ENCODE measurements at places on chromosomes 16 and 17.

DNA sequence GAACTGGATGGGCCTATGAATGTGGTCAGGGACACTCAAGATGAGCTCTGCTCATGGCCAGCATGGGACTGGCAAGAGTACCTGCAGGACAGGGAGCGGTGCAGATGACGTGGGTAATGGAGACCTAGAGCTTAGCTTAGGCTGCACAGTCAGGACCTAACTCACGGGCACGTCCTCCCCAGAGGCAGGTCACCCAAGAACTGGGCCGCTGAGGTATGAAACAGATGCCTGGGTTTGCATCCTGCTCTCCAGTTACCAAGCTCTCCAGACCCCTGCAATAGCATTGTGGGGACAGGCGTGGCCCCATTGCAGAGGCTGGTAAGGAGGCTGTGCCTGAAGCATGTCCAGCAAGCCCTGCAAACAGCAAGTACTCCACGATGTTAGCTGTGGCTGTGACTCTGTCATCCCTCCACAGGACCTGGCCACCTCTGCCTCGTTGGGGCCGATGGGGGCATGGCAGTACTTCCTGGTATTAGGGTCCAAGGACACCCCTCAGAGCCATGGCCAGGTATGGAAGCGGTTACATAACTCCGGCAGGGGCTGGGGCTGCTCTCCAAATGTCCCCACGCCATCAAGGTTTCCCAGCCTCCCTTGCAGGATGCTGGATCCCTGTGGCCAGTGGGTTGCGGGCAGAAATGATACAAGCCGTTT, 37.5 kb upstream of the RBFOX3 start:
- DNase-seq, result no peak

DNA sequence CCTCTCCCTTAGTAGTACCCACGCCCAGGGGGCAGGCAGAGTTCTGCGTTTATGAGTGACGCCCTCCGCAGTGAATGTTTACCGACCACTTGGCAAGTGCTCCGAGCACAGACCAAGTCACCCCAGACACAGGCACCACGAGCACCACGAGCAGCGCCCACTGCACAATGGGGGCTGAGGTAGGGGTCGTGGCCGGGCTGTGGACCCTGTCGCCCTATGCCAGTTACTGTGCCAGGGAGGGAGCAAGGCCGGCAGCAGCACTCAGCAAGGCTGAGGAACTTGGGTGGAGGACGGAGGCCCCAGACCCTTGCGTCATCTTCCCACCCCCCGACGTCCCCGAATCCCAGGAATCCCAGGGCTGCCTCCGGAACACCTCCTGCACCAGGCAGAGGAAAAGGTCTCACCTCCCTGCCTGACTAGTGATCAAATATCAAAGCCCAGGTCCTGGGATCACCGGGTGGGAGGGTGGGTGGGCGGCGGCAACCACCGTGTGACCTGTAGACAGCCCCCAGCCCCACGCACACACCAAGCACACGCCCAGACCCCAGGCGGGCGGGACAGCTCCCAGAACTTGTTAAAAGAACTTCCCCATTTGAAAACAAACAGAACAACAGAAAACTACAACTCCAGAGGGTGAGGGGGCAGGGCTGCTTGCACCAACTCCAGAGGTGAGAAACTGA, 5.4 kb downstream of the VASN start:
- DNase-seq, result no peak

DNA sequence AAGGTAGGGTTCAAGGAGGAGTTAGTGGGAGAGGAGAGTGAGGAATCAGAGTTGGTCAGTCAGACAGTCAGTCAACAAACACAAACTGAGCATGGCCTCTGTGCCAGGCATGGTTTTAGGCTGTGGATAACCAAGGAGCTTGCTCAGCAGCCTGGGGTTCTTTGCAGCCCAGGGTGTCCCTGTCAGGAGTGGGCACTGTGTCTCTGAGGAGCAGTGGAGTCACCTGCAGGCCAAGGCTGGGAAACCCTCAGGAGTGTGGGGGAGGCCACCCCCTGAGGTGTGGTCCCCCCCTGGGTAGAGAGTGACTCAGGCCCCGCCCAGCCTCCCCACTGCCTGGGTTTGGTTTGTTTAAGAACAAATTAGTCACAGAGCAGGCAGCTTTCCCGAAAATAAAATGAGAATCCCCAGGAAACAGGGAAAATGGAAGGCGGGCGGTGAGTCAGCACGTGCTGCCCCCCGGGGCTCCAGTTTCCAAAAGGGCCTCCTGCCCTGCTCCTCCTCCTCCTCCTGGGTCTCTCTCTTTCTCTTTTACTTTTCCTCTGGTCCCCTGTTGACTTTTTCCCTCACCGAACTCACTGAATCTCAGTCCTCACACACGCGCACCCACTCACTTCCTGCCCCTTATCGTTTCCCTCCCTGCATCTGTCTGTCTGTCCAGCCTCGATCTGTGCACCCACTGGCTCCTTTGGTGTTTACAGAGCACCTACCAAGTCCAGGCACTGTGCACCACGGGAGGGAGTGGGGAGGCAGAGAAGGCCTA, 44.3 kb downstream of the SOCS3 start:
- DNase-seq, result peak; percentile 83

DNA sequence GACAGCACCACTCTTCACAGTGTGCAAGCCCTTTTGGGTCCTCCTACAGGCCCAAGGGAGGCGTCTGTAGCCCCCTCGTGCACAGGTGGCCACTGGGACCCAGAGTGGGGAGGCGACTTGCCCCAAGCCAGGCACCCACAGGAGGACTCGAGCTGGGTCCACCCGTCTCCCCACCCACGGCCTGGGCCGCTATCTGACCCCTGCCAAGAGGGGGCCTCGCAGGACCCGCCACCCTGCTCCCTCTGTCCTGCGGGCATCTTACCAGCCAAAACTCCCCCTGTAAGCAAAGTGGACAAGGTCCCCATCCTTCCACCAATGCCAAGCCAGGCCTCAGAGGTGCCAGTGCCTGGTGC, 31.1 kb downstream of the CNGB1 start:
- no peak for DNase-seq

- DNase-seq, result peak; percentile 98
Observed at GRCh38 chr16:89395150-89396142, 94.9 kb downstream of the ANKRD11 start.

DNA sequence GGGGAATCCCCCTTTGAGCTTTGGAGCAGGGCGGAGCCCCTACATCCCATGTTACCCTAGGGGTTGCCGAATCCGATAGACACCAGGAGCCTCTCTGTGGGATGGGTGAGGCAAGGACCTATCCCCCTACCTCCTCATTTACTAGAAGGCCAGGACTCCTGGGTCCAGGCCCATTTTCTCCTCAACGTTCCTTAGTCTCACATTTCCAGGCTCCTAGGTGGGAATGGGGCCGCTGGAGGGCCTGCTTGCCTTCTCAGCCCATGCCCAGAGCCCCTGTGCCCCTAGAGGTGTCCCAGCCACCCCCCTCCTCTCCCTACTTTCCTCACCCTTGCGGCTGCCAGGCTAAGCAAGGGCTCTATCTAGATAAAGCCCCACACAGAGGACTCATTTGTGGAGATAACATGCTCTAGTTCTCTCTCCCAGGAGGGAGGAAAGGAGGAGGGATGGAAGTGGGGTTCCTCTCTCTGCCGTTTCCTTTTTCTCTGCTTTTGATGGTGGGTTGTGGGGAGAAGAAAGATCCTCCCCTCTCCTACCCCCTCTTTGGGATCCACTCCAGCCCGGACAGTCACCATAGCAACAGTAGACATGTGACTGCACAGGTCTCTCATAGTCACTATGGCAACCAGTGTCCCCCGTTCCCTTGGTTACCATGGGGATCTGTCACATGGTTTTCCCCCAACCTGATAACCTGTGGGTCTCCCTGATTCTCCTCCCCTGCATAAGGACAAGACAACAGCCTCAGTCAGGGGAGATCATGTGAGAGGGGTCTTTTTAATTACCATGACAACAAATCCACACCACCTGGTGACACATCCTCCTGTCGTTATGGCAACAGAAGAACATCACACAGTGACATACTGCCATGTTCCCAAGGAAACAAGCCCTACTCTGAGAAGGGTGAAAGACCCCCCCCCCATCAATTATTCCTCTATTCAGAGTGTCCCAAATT, 5.2 kb downstream of the CACNA1G start:
- no peak for DNase-seq

GRCh38 chr16:88768071-88768783, 16.8 kb downstream of the PIEZO1 start:
- peak; percentile 65 for DNase-seq

DNA sequence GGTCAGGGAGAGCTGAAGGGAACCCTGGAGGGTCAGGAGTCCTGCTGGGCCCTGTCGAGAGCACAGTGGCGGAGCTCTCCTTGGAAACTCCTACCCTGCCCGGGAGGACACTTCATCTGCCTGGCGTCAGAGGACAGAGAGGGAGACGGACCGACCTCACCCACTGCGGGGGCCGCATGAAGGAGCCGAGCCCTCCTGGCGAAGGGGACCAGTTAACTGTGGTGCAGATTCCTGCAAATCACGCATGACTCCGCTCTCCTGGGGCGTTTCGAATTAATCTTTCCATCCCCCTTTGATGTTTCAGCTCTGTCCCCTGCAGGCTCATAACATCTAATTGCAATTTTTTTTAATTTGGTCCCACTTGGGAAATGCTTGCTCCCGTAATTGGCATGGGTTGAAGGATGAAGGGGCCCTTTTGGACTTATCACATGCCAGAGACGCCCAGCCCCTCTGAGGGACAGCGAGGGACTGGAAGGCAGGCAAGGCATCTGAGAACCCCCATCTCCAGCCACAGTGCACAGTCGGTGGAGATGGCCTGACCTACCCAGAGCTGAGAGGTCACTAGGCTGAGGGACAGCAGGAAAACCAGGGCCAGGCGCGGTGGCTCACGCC, 26.5 kb downstream of the RPH3AL start:
- no peak for DNase-seq

DNA sequence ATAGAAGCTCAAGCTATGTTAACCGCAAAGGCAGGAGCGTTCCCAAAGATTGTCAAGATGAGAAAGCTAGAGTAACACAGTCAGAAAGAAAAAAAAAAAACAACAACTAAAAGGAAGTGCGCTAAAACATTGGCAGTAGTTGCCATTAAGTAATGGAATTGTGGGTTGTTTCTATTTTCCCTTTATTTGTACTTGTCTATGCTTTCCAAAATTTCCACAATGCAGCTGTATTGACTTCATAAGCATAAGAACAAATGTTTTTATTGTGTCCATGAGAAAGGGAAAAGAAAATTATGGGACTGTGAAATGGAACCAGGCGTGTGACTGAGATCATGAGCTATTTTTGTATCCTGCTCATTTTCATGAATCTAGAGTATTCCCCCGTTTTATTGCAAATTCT, 153.4 kb downstream of the TMEM114 start:
- DNase-seq, result no peak

GRCh38 chr17:70434536-70435490, 265.5 kb downstream of the KCNJ2 start:
- no peak for DNase-seq

DNA sequence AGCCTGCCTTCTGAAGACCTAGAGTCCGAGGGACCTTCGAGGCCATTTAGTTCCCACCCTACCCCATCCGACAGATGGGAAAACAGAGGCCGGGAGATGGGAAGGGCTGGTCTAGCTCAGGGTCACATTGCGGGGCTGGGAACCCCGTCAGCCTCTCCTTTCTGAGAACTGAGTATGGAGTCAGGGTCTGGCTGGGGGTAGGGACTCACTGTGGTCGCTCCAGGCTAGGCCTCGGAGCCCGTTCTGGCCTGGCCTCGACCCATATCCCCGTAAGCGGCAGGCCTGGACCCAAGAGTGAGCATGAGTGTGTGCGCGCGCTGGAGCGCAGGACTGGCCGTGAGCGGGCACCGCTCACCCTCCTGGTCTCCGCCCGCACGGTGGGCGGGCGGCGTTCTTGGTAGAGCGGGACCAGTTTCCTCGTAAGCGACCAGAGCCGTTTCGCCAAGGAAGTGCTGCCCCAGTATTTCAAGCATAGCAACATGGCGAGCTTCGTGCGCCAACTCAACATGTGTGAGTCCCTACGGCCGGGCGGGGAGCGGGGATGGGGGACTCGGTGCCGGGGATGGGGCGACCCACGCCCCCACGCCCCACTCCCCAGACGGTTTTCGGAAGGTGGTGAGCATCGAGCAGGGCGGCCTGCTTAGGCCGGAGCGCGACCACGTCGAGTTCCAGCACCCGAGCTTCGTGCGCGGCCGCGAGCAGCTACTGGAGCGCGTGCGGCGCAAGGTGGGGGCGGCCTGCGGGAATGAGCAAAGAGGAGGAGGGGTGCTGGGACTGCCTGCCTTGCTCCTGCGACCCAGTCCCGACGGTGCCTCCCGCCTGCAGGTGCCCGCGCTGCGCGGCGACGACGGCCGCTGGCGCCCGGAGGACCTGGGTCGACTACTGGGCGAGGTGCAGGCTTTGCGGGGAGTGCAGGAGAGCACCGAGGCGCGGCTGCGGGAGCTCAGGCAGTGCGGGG, 855 bp downstream of the HSF4 start:
- no peak for DNase-seq

DNA sequence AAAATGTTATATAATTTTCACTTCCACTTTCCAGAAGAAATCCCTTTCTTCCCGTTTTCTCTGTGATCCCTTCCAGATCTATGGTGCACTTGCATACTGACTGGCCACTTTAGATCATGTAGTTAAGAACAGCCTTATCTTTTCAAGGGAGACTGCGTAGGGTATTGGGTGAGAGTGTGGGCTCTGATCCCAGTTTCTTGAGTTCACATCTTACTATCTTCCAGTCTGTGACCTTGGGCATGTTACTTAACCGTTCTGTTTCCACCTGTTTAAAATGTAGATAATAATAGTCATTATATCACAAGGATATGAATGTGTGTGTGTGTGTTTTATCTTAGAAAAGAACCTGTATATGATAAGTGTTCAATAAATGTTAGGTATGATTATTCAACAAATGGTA, 83.7 kb downstream of the TANGO6 start:
- no peak for DNase-seq

GRCh38 chr17:47850692-47851573, at the start of gene SP6:
SP6 (minus strand) TSS chr17:47851163; CDS start chr17:47848429, 2,734 bp downstream.
- DNase-seq, result peak; percentile 53

- no peak for DNase-seq
Observed at GRCh38 chr17:79180358-79181005, 105.9 kb downstream of the ENGASE start.
